SK-N-SH treated with all-trans-retinoic acid at 6 μM for 48 hours (cell line): ENCODE measurements at places on chromosomes 12 and 14.

DNA sequence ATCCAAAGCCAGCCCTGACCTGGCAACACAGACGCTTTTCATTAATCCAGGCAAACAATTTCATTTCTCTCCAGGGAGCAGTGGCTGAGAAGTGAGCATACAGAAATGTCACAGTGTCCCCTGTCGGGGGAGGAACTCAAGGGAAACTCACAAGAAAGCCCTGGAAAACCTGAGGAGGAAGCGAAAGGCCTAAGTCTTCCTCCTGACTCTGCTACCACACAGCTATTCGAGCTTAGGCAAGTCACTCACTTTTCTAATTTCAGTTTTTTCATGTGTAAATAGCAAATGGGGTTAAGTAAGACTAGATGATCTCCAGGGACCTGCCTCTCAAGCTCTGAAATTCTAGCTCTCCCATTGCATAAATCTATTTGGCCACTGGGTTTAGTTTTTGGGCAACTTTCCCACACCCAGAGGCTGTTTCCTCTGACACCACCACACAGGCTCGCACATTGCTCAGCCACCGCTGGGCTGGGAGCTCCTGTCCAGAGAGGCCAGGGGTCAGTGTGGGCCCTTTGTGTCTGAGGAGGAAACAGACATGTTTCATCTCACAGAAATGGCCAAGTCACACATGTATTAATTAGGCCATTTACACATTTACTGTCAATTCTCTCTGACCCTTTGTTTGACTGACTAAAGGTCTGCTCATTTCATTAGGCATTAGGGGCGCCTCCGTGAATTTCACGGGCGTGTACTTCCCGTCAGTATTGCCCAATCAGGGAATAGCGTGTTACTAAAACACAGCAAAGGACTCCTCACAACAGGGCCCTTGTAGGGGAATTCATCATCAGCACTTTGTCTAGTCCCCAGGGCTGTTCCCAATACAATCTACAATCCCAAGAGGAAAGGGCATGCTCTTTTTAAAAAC lies 9.8 kb upstream of the PNMA1 start:
- peak; percentile 75 for ATAC-seq

- ATAC-seq: no peak
These were observed 4.7 kb upstream of the PTGR2 start for GRCh38 chr14:73846947-73847346.

GRCh38 chr12:93957870-93958269 lies 190.5 kb upstream of the PLXNC1 start:
- ATAC-seq: peak; percentile 76

- ATAC-seq: peak; percentile 94
These were observed 49.2 kb upstream of the SGPP1 start for GRCh38 chr14:63777024-63777423.

GRCh38 chr12:118611770-118612169 lies 235.4 kb downstream of the SUDS3 start:
- ATAC-seq: no peak

DNA sequence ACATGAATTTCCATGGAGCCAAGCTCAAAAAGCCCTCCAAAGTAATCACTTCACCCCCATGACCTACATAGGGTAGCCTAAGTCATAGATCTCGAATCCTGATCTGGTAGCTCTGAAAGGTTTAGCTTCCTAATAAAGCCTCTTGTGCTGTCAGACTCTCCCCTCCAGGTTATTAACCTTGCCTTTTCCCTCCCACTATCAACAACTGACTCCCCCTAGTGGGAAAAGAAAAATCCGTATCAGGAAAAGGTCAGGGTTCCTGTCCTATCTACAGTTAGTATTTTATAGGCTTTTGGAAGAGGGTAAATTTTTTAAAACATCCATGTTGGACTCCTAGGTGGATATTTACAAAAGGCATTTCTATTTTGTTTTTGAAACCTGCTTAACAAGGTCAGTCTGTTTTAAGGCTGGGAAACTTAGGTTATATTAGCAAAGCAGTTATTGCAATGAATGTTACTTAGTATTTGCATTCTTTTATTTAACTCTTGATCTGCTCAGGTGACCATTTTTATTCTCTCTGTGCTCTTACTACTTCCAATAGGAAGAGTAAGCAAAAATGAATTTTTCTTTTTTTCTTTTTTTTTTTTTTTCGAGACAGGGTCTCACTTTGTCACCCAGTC lies 8.0 kb downstream of the YY1 start:
- peak; percentile 95 for ATAC-seq

DNA sequence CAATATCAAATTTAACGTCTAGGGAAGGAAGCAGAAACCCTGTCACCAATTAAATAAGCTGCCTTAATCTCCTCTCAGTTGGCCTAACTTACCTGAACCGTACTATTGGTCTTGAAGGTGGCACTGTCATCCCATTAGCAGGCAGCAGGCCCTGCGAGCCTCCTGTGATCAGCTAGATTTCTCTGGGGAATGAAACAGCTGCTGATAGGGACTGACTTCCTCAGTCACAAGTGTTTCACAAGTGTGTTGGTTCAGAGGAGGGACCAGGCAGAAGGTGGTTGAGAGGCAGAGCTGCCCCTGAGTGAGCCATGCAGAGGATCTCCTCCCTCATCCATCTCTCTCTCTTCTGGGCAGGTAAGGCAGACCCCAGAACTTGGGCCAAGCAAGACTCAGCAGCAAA lies 166.8 kb downstream of the DAD1 start:
- ATAC-seq: no peak

DNA sequence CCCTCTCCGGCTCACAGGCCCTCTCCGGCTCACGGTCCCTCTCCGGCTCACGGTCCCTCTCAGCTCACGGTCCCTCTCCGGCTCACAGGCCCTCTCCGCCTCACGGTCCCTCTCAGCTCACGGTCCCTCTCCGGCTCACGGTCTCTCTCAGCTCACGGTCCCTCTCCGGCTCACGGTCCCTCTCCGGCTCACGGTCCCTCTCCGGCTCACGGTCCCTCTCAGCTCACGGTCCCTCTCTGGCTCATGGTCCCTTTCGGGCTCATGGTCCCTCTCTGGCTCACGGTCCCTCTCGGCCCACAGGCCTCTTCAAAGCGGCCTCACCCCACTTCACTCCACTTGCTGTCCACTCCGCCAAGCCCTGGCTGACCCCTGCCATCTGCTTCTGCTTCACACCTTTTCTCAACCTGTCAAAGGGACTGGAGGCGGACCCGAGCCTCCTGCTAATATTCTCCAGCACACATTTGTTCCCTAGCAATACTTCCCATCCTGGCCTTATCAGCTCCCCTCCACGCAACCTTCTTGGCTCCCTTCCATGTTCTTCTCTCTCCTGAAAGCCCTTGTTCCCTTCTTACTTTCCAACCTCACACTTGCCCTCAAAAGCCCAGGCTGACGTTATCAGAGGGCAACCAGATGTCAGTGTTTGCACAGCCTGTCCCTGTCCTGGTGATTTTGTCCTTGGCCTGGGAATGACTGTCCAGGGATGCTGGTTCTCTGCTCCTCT lies 176.7 kb downstream of the CALM1 start:
- ATAC-seq: no peak

GRCh38 chr12:131053567-131053966 lies 99.9 kb downstream of the ADGRD1 start:
- ATAC-seq: no peak

DNA sequence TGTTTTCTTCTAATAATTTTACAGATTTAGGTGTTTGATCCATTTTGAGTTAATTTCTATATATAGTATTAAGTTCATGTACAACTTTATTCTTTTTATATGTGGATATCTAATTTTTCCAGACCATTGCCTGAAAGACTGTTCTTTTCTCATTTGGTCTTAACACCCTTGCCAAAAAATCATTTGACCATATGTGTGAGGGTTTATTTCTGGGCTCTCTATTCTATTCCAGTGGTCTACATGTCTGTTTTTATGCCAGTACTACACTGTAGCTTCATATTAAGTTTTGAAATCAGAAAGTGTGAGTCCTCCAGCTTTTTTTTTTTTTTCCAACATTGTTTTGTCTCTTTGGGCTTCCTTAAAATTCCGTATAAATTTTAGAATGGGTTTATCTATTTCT lies 554.1 kb downstream of the KCNH5 start:
- ATAC-seq: no peak

DNA sequence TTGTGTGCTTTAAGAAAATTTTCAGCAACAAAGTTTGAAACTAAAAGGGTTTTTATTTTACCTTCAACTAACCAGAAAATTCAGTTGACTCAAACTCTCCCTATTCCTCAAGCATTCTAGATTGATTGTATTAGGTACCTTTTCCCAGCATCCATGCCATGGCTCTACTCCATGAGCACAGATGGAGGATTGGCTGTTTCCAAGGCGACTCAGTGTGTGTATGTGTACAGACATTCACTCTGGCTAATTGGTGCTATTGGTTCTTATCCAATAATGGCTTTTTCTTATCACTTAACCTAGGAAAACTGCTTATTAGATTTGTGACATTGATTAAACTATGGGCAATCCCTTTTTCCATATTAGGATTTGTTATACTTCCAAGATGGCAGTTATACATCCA lies 202.6 kb downstream of the ANO6 start:
- no peak for ATAC-seq

DNA sequence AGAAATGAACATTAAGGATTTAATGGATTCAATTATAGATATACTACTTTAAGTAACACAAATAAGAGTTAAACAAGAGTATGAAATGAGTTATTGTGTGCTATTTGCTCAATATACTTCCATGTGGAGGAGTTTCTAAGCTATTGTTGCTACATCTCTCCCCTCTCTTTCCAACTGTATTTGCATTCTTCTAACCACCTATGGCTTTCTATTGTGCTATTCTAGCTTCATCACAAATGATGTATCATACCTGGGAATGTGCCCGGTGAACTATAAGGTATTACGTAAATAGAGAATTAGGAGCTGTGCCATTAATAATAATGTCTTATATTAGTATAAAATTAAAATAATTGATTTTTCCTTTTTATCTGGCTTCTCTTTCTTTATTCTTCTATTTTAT lies 87.1 kb upstream of the PLEKHG7 start:
- no peak for ATAC-seq

- ATAC-seq: no peak
These were observed 21.5 kb downstream of the FAM222A start for GRCh38 chr12:109735051-109735521.

DNA sequence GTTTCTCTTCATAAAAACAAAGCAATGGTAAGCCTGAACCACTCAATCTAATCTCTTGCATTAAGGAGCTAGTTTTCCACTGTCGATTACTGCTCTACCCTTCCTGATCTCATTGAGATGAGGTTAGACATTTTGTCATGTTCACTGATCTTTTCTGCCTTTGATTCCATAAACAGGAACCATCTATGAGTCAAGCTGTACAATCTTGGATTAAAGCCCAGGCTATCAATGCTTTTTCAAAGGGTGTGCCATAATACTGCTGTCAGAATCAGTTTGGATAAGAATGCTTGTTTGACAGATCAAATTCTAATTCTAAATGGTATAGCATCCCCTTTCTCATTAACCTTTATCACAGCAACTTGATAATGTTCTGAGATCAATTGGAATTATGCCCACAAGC lies 16.1 kb downstream of the GRIP1 start:
- no peak for ATAC-seq

DNA sequence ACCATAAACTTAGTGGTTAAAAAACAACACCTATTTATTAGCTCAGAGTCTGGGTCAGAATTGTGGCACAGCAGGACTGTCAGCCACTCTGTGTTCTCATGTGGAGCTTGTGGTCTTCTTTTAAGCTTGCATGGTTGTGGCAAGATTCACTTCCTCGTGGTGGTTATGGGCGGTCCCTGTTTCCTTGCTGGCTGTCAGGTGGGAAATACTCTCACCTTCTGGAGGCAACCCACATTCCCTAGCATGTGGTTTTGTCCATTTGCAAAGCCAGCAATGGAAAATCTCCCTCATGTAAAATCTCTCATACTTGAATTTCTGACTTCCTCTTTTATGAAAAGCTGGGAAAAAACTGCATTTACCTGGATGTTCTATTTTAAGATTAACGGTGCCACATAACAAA lies 229.8 kb downstream of the ALX1 start:
- no peak for ATAC-seq

- peak; percentile 91 for ATAC-seq
These were observed at the start of gene BICD1 for GRCh38 chr12:32106517-32107358. BICD1 (plus strand) TSS chr12:32106847; CDS start chr12:32107332, 485 bp downstream.

- ATAC-seq: no peak
These were observed 307.6 kb upstream of the FLRT2 start for GRCh38 chr14:85222341-85222740.

DNA sequence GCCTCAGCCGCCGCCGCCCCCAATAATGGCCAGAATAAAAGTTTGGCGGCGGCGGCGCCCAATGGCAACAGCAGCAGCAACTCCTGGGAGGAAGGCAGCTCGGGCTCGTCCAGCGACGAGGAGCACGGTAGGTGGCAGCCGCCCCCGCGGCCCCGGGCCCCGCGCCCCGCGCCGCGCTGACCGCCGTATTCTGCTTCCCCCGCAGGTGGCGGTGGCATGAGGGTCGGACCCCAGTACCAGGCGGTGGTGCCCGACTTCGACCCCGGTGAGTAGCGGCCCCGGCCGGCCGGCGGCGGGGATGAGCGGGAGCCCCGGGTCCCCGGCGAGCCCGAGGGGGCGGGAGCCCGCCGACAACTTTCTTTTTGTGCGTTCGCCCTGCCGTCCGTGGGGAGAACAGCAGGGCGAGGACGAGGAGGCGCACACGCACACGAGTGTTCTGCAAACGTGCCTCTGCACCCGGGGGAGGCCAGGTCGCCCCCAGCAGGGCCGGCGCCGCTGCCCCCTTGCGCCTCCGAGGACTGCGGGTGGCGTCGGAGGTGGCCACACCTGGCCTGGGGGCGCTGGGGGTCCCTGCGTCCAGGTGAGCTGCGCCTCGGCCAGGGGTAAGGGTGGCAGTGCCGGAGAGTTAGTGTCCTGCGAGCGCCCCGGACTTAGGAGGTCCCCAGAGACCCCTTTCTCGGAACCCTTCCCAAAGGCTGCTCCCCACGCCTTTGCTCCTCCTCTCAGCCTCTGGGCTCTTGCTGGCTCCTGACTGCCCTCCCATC lies 794 bp downstream of the RCOR1 start:
- peak; percentile 29 for ATAC-seq

- peak; percentile 70 for ATAC-seq
These were observed 88.1 kb downstream of the PPP2R5E start for GRCh38 chr14:63454863-63455622.

GRCh38 chr12:131117438-131118245 lies 163.9 kb downstream of the ADGRD1 start:
- no peak for ATAC-seq

DNA sequence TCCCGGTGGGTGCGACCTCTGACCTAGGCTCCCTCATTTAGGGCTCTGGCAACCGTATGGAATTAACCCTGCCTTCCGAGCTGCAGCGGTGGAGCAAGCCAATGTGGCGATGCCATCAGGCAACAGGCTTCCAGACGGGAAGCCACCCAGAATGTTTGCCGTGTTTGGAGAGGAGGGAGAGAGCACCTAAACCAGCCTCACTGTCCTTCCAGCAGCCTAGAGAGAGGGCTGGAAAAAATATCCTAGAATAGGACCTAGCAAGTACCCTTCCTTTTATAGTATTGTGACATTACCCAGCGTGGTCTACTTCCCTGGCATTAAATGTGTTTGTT lies 287 bp upstream of the SLC2A13 start:
- ATAC-seq: peak; percentile 2; the same call in 2 of the 3 replicates

DNA sequence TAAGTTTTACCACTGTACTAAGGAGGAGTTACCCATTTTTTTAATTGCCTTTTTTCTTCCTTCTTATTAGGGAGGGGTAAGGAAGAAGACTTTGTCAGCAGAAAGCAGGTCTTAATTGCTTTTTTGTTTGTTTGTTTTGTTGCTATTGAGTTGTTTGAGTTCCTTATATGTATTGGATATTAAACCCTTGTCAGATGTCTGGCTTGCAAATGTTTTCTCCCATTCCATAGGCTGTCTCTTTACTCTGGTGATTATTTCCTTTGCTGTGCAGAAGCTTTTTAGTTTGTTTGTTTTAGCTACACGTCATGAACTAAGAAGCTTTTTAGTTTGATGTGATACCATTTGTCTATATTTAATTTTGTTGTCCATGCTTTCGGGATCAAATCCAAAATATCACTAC lies 13.3 kb downstream of the SPIC start:
- no peak for ATAC-seq
